Effector memory CD8-positive, alpha-beta T cell (primary cell): ENCODE measurements at places on chromosomes 12 and 14.

DNA sequence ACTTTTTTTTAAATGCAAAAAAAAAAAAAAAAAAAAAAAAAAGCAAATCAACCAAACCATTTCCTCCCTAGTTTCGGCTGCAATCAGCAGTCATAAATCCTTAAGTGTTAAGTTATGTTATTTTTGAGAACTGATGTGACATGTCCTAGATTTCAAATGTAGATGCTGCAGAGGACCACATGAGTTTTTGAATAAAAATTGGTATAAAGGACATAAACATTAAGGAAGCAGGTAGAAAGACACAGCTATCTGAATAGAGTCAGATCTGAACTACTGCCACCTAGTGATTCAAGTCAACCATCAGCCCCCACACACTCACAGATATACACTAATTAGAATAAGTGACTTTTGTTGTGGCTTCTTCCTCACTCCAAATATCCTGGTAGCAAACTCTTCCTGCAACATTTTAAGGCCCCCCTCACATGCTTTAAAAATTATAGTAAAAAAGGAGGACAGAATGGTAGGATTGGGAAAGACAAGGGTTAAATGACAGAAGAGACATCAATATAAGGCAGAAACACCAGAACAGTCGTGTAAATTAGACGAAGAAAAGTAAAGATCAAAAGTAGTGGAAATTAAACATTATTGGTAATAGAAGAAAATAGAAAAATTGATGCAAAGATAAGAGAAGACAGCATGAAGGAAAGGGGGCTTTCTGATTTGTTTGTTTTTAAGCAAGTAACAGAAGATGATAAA, 394.5 kb upstream of the ATP2B1 start:
- DNase-seq: peak; percentile 20

DNA sequence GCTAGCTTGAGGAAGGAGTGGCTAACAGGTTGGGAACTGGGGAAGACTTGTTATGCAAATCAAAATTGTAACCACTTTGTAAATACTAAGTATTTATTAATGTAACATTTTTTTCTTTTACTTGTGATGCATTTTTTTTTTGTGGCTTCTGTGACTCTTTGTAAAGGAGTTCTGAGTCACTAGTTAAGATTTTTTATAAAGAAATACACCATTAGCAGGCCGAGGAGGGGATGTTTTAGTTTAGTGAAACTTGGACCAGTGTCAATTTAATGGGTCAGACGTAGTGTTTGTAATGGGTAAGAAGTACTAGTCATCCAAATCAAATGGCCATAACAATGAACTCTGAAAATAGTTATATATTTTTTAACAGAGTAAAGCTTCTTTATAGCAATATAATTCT, 43.1 kb downstream of the AKAP6 start:
- no peak for DNase-seq

DNA sequence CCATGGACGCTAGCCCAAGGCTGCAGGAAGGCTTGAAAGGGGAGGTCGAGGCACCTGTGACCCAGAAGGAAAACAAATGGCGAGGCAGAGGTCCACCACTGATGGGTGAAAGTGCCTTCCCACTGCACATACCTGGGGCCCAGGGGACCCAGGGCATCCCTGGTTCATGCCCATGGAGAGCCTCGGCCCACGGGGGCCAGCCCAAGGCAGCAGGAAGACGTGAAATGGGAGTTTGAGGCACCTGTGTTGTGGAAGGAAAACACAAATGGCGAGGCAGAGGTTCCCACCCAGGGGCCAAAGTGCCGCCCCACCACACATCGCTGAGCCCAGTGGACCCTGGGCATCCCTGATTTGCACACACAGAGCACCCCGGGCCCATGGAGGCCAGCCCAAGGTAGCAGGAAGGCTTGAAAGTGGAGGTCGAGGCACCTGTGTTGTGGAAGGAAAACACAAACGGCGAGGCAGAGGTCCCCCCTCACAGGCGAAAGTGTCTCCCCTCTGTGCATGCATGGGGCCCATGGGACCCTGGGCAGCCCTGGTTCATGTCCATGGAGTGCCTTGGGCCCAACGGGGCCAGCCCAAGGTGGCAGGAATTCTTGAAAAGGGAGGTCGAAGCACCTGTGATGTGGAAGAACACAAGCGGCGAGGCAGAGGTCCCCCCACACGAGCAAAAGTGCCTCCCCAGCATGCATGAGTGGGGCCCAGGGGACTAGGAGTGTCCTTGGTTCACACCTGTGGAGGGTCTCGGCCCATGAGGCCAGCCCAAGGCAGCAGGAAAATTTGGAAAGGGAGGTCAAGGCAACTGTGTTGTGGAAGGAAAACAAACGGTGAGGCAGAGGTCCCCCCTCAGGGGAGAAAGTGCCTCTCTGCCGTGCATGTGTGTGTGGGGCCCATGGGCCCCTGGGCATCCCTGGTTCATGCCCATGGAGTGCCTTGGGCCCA, 383.3 kb downstream of the ALG10 start:
- no peak for DNase-seq

- DNase-seq: no peak
Observed at GRCh38 chr14:50006141-50006540, 110.2 kb downstream of the VCPKMT start.

DNA sequence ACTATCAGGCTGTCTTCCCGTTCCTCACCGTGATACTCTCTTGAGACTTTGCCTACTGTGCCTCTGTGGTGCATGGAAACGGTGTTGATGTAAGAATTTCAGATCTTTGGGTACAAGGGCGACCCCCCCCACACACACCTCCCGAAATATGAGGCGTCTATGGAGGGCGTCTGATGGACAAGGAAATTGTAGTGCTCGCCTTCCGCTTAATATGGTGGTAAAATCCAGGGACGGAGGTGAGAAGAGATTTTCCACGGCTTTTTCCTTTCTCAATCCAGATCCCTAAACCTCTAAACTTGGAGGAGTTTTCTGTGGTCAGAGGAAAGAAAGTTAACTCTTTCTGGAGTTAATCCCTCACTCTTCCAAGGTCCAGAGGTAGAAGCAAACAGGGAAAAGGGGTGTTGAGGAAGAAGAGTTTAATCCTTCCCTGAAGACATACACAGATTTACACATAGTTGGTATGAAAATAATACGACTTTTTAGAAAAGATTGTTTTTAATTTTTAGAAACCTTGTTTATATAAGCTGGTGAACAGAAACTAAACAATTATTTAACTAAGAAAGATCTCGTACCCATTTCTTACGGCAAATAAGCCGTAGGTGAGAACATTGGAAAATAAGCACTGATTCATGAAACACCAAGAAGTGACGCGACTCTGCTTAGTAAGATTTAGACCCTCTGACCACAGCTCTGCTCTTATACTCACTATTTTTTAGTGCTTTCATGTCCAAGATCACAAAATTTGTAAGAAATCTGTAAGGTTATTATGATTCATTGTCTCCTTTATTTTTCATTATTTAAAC, 23.1 kb upstream of the RNASE12 start:
- peak; percentile 20 for DNase-seq

DNA sequence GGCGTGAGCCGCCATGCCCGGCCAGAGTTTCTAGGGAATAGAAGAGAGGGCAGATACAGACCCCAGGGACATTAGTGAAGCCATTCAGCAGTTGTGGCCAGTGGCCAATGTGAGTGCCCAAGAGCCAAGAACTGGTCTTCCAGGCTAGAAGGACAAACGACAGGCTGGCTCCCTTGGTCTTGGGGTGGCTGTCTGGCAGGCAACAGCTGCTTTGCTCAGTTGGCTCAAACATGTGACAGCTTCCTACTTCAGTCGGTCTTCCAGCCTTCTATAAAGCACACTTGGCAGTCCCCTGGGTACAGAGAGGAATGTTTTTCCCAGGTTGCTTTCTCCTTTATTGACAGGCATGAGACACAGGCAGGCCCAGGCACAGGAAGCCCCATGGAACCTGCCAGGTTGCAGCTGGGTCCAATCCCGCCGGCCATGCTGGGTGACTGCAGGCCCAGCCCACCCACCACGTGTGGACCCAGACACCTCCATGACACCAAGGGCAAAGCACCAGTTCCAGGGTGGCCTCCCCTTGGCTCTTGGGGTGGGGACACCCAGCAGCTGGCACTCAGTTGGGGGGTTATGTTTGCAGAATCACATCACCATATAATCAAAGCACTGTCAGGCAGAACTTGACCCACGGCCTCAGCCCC, 15.4 kb downstream of the CHGA start:
- DNase-seq: no peak

GRCh38 chr12:42741091-42741490, 151.5 kb upstream of the PRICKLE1 start:
- DNase-seq: no peak

GRCh38 chr14:81471062-81471461, 62.6 kb downstream of the SEL1L start:
- no peak for DNase-seq

- DNase-seq: no peak
Observed at GRCh38 chr12:51195841-51196240, 22.0 kb downstream of the POU6F1 start.

DNA sequence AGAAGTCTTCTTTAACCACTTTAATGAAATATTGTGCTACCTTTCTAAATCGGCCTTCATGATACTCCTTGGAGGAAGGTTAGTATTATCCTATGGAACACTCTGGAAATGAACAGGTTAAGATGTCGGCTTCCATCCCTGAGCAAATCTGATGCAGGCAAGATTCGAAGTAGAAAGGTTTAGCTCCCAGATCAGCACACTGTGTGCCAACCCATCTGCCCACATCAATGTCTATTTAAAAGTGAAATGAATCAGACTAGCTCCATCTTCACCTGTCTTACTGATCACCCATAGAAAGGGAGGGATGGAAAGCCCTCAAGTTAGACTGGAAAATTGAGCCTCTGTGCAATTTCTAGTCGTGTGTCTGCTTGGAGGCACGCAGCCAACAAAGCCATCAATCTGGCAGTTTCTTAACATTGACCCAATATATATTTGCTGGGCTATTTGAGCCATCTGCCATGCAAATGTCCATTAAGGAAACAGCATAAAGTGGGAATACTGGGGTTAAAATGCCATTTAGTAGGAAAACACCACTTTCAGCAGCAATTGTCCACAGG, 506.1 kb downstream of the RMST start:
- DNase-seq: no peak

- DNase-seq: no peak
Observed at GRCh38 chr14:65346895-65347294, 65.6 kb upstream of the FUT8 start.

DNA sequence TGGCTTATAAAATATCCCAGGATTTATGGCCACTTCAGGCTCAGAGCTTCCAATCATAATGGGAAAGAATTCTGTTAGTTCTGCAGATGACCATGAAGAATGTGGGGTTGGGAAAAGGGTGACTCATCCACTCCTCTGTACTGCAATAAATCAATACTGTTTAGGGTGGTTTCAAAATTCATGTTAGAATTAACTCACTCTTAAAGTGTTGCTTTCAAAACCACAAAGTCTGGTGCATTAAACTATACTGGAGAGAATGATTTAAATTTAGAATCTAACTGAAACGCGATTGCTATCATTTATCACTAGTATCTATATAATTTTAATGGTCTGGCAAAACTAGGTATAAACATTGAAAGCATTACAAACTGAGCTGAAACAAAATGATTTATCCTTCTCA, 798 bp downstream of the CCDC198 start:
- no peak for DNase-seq

GRCh38 chr14:36132826-36133225, 43.7 kb downstream of the PTCSC3 start:
- DNase-seq: no peak

GRCh38 chr12:30753233-30753632, 1.5 kb downstream of the CAPRIN2 start:
- no peak for DNase-seq

- DNase-seq: peak; percentile 45
Observed at GRCh38 chr12:8951744-8952143, 2.3 kb upstream of the M6PR start.

DNA sequence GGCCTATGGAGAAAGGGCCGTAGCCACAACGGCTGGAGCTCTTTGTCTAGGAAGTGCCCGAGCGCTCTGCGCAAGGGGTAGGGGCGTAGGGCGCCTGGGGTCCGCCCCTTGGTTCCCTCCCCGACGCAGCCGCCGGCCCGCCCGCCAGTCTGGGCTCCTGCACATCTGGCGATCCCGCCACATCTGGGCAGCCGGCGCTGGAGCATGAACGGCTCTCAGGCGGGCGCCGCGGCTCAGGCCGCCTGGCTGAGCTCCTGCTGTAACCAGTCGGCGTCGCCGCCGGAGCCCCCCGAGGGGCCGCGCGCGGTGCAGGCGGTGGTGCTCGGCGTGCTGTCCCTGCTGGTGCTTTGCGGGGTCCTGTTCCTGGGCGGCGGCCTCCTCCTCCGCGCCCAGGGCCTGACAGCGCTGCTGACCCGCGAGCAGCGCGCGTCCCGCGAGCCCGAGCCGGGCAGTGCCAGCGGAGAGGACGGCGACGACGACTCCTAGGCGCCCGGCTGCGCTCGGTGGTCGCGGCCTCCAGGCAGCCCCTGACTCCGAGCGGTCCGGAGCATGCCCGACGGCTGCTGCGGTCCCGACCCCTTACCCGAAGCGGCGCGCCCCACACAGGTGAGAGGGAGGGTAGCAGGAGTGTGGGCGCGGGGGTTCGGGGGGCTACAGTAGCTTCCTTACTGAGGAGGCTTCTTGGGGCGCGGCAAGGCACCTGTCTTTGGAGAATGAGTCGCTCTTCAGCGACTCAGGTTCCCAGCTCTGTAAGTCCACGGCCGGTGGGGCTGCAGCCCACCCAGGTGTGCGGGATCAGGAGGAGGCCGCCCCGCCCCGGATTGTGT, at the start of gene SMIM41:
Gene SMIM41 (plus strand): TSS at position 129 of the 827 bp plus-strand sequence. CDS start 76 bp downstream, at position 205.
- no peak for DNase-seq

- no peak for DNase-seq
Observed at GRCh38 chr14:68822132-68822651, 29.3 kb upstream of the ZFP36L1 start.

- no peak for DNase-seq
Observed at GRCh38 chr14:92037989-92038388, 1.9 kb downstream of the TRIP11 start.

DNA sequence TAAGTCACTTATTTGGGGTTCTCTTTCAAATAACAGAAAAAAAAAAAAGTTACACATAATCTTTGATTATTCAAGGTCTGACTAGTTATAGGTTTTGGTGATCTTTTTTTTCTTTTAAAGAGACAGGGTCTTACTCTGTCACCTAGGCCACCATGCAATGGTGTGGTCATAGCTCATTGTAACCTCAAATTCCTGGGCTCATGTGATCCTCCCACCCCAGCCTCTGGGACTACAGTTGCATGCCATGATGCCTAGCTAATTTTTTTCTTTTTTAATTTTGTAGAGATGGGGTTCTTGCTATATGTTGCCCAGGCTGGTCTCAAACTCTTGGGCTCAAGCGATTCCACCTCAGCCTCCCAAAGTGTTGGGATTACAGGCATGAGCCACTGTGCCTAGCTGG, 56.5 kb upstream of the CFL2 start:
- no peak for DNase-seq

- no peak for DNase-seq
Observed at GRCh38 chr12:125988545-125988944, 923.3 kb downstream of the AACS start.

DNA sequence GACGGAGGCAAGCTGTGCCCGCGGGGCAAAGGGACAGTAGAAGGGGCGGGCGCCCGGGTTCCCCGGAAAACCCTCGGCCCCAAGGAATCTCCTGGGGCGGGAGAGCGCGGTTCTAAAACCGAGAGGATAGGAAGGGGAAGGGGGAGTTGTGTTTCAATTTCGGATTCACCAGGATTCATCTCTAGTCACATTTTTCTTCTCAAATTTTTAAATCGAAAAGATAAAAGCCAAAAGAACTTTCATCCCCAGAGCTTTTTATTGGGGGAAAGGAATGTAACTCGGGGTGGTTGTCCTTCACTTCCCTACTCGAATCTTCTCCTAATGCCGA, 1.4 kb downstream of the BMP4 start:
- DNase-seq: no peak
